ENCODE measurements at places on chromosomes 5 and 9.

DNA sequence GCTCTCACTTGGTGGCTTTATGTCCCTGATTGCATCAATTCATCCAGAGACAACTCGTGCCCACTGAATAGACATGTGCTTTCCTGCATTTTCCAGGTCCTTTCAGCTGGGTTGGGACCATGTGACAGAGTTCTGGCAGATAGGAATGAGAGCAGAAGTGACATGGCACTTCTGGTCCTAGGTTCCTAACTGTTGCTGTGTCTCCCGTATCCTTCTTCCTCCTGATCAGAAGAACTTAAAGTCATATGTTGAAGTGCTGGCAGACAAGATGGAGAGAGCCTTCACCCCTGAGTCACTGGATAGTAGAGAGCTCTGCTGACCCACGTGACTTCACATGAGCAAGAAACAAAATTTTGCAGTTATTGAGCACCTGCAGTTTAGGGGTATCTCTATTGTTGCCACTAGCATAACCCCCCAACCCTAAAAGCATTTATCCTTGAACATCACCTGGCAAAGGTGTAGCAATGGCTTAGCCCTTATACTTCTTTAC, 80.0 kb downstream of the NREP start:
- no peak for DNase-seq

DNA sequence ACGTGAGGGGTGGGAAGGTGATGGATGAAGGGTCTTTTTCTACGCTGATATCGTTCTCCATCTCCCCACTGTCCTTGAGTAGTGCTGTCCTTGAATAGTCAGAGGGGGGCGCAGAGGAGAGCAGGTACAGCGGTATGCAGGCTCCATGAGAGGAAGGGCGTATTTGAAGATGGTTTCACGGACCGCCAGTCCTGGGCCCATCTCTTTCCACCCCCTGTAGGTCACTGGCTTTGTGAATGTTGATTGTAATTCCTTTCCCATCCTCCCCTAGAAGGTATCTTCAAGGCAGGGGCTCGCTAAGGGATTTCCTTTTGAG, 40.8 kb upstream of the DAB2IP start:
- DNase-seq: no peak

- DNase-seq: no peak
Measured at GRCh38 chr5:167565189-167565954, 726.1 kb upstream of the WWC1 start.

- DNase-seq: no peak
Measured at GRCh38 chr9:120562861-120563443, 17.0 kb downstream of the CDK5RAP2 start.

- DNase-seq: no peak
Measured at GRCh38 chr5:97635553-97635952, 452.5 kb upstream of the RIOK2 start.

- DNase-seq: no peak
Measured at GRCh38 chr5:180130291-180130869, 58.8 kb upstream of the RNF130 start.

- no peak for DNase-seq
Measured at GRCh38 chr9:32401488-32401887, 17.0 kb downstream of the ACO1 start.

DNA sequence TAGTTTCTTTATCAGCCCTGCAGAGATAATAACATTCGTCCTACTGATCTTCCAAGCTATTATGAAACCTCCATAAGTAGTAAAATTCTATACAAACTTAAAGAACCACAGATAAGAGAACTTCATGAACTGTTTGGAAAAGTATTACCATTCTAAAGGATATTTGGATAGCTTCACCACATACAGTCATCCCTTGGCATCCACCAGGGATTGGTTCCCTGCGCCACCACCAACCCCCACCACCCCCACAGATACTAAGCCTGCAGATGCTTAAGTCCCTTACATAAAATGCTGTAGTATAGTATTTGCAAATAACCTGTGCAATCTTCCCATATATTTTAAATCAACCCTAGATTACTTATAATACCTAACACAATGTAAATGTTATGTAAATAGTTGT, 61.4 kb upstream of the SHISAL2B start:
- DNase-seq: no peak

GRCh38 chr5:143340891-143341685, 62.4 kb downstream of the NR3C1 start:
- no peak for DNase-seq

DNA sequence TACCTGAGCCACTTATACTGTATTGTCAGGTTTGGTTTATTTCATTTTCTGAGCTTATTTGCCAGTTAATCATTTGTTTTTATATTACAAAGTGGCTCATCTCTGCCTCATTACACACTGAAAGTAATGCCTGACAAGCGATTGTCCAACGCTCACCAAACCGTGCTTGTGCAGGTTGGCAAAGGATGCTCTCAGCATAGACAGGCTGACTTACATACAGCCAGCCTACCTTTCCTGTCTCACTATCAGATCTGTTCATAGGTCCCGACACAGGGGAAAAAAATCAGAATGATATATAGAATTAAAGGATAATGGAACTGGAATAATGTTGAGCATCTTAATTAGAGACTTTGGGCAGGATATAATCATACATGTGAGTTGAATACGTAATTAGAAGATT, 739.7 kb upstream of the RIOK2 start:
- DNase-seq: no peak

- no peak for DNase-seq
Measured at GRCh38 chr9:123796618-123797484, 133.1 kb downstream of the DENND1A start.

DNA sequence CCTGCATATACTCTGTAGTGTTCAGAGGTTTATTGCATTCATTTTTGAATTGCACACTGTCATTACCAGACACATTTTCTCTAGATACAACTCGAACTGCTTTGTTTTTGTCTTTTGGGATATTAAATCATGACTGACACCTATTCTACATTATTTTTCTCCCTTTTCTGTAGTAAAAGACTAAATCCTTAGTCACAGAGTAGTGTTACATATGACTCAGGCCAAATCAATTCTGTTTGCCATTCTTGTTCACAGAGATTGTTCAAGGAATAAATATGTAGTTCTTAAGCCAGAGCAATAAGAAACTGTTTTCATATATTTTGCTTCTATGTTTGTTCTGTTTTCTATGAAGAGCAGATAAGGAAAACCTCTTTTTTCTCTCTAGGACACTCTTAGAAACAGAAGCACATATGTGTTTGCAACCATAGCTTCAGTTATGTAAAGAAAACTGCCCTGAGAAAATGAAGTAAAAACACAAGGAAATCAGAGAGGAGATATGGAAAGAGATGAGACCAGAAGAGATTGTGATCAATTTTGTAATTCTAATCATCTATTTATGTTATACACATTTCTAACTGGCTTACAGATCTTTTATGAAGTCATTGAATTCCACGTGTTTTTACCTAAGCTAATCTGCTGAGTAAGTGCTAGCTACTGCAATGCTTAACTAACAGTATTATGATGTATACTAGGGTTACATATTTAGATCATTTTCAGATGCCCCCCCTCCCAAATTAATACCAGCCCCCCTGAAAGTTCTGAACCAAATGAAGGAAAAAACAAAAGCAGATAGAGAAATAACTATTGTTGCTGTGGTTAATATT, 1995.6 kb upstream of the CDH6 start:
- no peak for DNase-seq

DNA sequence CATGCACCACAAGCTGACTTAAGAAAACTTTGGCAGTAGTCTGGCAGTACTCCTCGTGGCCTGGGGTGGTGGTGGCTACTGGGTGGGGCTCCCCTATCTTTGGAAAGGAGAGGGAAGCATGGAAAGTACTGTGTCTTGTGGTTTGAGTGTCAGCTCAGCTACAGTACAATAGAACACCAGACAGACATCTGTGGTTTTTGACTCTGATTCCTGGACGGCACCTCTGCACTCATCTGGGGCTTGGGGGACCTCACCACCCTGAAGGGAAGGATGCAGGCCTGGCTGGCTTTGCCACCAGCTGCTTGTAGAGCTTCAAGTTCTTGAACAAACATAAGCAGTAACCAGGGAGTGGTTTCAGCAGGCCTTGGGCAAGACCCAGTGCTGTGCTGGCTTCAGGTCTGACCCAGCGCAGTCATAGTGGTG, 40.6 kb downstream of the TNFSF8 start:
- no peak for DNase-seq

GRCh38 chr9:113781896-113782295, 94.2 kb upstream of the ZNF618 start:
- no peak for DNase-seq

DNA sequence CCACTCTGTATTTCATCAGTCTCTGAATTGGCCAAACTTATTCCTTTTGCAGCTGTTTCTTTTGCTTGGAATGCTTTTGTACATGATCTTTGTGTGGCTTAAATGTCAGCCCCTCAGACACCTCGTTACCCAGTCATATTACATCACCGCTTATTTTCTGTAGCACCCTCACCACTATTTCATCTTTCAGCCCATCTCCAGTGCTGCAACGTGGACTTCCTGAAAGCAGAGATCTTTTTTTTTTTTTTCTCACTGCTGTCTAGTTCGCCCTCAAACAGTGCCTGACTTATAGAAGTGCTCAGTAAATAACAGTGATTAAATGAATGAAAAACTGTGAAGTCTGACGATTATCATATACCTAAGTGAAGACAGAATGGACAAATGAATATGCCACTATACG, 835 bp downstream of the SRA1 start:
- no peak for DNase-seq

- no peak for DNase-seq
Measured at GRCh38 chr5:91499943-91500531, 116.9 kb upstream of the ARRDC3 start.

GRCh38 chr5:134226441-134227192, 744 bp upstream of the PPP2CA start:
- DNase-seq: no peak

GRCh38 chr9:14311956-14312685, 1.8 kb downstream of the NFIB start:
- no peak for DNase-seq

DNA sequence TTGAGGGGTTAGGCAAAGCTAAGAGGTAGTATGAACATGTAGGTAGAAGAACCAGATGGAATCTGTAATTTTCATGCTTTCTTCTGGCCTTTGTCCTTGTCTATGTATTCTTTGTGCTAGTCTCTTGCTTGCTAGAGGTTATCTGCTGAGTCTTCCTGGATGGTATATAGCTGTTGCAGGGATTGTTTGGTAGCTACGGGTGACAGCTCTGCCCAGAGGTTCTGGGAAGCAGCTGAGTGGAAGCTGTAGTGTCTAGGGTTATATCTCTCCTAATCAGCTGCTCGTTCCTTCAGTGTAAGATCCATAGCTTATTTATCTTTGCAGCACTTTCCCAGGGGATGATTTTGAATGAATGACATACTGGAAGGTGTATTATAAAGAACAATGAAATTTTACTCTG, 100.3 kb downstream of the ATG10 start:
- DNase-seq: no peak

- DNase-seq: no peak
Measured at GRCh38 chr5:40485021-40485998, 194.4 kb upstream of the PTGER4 start.

- no peak for DNase-seq
Measured at GRCh38 chr5:144284931-144285502, 114.3 kb downstream of the KCTD16 start.

- DNase-seq: peak; percentile 70
Measured at GRCh38 chr5:122500245-122501088, 188.4 kb downstream of the SNCAIP start.

DNA sequence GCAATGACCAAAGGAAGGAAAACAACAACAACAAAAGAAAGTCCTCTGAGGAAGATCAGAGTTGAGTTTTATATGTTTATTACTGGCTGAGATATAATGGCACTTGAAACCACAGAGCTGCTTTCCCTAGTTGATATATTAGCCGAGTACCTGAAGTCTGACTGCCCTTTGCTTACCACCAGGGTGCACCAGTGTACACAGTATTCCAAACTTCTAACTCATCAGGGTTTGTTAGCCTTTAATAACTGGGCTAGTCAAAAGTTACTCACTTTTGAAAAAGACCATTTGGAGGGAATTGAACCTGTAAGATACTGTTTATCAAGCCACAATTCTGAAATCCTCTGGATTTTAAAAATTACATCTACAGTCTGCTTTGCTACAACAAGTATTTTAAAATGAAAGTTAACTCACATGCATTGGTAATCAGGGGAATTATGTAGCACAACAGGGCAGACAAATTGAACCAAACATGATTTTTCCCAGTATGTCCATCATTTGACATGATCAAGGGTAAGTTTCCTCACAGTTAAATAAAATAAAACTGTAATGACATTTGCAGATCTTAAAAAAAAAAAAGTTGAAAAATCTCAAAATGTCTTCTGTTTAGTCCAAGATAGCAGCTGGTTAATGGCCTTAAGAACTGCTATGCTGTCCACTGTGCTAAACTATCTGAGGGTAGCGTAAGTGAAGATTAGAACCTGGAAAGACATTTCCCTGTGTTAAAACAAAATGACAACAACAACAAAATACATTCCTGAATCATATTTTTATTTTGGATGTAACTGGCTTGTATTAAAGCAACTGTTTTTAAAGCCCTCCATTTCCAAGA, 57.3 kb upstream of the C6 start:
- DNase-seq: peak; percentile 71

- DNase-seq: no peak
Measured at GRCh38 chr5:93894601-93895354, 153.4 kb upstream of the POU5F2 start.

- DNase-seq: no peak
Measured at GRCh38 chr5:160029004-160029403, 20.1 kb downstream of the TTC1 start.

GRCh38 chr5:72166070-72166979, 59.0 kb downstream of the MAP1B start:
- DNase-seq: peak; percentile 70

GRCh38 chr9:5580650-5581049, 48.3 kb upstream of the RIC1 start:
- no peak for DNase-seq

Data from sigmoid colon (tissue), 7 donors.